ENCODE measurements at places on chromosomes 13 and 19. TPM values are rescaled to one million over a fixed set of nuclear protein-coding genes. Genes with fewer than 3 reads are reported as not detected.

GRCh38 chr13:89688918-89689317, 1658.6 kb upstream of the MIR17HG start:
- no peak for DNase-seq

GRCh38 chr19:33948651-33949335, 152.1 kb downstream of the KCTD15 start:
- no peak for DNase-seq

- DNase-seq: no peak
Observed at GRCh38 chr13:106596275-106596937, 28.5 kb upstream of the ARGLU1 start.

- no peak for DNase-seq
Observed at GRCh38 chr13:83297586-83298290, 584.5 kb downstream of the SLITRK1 start.

DNA sequence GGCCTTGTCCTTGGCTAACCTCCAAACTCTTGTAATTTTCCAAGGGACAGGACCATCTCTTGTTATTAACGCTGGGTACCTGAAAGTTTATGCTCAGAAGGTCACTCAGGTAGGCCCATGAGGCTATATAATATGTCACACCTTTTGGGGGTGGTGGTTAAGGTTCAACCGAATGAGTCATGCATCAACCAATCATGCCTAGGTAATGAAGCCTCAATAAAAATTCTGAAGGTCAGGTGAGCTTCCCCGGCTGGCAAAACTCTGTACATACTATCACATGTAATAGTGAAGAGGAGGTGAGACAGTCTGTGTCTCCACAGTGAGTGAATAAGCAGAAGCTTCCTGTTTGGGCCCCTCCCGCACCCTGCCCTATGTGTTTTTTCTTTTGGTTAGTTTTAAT, 424.9 kb downstream of the PCDH17 start:
- no peak for DNase-seq

DNA sequence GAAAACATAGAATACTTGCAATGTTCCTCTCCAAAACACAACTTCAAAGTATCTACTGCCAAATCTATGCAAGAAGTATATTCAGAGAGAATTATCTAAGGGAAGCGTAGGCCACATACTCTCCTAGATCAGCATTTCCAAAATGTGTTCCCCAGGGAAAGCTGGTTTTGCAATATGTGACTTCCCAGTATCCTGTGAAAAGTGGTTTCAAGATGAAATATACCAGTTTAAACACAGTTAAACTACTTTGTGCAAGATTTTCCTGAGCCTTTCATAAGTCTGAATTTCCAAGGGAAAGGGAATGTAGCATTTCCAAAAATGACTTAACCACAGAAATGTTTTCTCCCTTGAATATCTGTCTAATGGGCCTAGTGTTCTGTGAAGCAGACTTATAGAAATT, 7.6 kb downstream of the STARD13 start:
- no peak for DNase-seq

DNA sequence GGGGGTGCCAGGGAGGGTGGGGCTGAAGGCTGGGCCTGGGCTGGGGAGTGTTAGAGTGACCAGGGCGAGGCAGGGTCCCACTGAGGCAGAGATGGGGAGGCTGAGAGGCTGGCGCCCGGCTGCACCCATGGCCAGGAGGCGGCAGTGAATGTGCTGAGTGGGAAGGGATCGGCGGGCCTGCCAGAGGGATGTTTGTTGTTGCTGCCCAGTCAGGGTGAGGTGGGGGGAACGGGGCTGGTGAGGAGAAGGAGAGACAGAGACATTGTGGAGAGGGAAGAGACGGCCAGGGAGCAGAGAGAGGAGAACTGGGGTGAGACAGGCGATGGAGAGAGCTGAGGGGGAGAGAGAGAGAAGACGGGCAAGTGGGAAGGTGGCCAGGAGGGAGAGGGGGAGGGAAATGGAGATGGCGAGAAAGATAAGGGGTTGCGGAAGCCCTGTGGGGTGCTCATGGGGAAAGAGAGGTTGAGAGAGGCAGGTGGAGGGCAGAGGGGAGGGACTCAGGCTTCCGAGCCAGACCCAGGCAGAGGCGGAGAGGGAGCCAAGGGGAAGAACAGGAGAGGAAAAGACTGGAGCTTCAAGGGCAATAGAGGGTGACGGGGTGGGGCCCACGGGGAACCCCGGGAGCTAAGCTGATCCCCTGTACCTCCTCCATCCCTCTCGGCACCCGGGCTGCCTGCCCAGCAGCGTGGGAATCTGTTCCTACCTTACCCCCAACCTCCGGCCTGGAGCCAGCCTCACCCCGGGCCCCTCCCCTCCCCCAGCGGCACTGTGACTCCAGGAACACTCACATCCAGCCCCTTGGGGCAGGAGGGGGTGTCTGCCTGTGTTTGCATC, 690 bp upstream of the B3GNT8 start:
- peak; percentile 81 for DNase-seq

- DNase-seq: no peak
Observed at GRCh38 chr19:49801966-49802661, 11.0 kb downstream of the FUZ start.

GRCh38 chr19:29278716-29279115, 65.8 kb upstream of the UQCRFS1 start:
- DNase-seq: no peak

DNA sequence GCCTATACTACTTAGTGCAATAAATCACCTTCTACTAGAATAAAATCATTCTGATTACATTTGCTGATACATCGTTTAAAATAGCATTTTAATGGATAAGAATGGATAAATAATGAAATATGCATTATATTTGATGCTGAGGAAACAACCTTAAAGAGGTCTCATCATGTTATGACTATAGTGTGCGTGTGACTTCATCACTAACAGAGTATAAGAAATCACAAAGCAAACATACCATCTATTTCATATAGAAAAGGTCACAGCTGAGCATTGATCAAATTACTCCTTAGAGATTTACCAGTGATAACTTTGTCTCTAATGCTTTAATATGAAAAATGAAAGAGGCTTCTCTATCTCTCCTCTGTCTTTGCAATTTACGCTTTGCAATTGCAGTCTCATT, 1620.3 kb upstream of the SLC10A2 start:
- no peak for DNase-seq

DNA sequence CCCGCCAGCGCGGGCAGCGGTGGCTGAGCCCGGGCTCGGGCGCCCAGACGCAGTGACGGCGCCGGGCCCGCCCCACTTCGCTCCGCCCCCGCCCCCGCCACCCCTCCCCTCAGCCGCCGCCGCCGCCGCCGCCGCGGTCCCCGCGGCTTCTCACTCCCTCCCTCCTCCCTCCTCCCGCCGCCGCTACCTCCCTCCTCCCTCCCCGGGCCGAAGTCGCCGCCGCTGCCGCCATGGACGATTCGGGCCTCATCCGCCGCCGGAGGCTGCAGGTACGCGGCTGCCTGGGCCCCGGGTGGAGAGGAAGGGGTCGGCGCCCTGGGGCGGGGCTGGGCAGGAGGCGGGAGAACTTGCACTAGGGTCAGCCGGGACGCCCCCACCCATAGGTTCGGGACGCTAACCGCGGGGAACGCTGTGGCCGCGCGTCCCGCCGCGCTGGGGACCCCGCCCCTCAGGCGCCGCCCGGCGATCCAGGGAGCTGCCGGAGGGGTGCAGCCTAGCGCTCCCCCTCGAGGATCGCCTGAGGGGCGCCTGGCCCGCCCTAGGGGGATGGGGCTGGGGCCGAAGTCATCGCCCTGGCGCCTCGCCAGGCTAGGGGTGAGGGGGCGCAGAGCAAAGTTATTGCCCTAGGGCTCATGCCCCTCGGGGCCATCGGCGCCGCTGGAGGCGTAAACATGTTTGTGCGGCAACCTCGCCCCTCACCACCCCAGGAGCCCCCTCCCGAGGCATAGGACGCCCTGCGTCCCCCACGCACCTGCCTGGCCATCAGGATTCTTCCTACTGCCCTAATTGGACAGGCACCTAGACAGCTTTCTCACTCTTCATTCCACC, 427 bp downstream of the RTBDN start:
- DNase-seq: no peak

DNA sequence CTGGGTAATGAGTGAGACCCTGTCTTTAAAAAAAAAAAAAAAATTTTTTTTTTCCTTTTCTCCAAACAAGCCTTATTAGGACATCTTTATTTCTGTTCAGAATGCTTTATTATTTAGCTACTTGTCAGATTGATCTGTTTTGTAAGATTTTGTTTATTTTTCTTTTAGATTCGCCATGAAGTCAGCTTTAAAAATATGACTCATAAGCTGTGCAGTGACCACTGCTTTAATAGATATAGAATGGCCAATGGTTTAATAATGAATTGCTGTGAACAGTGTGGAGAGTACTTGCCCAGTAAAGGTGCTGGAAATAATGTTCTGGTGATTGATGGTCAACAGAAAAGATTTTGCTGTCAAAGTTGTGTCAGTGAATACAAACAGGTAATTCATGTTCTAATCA, 47.7 kb downstream of the ZMYM2 start:
- no peak for DNase-seq

GRCh38 chr19:49512970-49513745, 697 bp downstream of the FCGRT start:
- no peak for DNase-seq

GRCh38 chr19:38638461-38638860, 9.0 kb upstream of the ACTN4 start:
- no peak for DNase-seq

- DNase-seq: no peak
Observed at GRCh38 chr19:1156305-1156801, 17.7 kb downstream of the SBNO2 start.

GRCh38 chr13:108711386-108711785, 82.0 kb downstream of the MYO16 start:
- no peak for DNase-seq

DNA sequence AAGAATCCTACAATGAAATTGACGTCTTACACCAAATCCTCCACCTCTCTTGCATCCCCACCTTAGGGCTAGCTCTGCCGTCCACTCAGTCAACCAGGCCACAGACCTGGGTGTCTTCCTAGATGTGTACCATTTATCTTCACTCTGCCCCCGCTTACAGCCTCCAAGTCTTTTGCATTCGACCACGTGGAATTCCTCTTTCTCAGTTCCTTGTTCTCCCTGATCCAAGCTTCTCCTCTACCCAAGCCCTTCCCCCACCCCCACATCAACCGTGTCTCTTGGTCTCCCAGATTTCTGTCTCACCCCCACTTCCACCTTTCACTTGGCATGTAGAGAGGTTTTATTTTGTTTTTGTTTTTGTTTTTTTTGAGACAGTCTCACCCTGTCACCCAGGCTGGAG, 1.2 kb upstream of the DMWD start:
- DNase-seq: no peak

Gene THOP1
- 25.4 TPM for total RNA-seq

Gene VSTM2B
- total RNA-seq: not detected

Gene CYP2F1
- not detected for total RNA-seq

Gene ELSPBP1
- not detected for total RNA-seq

Gene TMEM145
- not detected for total RNA-seq

Gene HIF3A
- total RNA-seq: not detected

Gene FAM83E
- 4.3 TPM for total RNA-seq

Gene CBY2
- total RNA-seq: 0.61 TPM

Gene TNFSF9
- total RNA-seq: 0.64 TPM

Gene SULT2A1
- total RNA-seq: not detected

Gene PRDX2
- total RNA-seq: 120 TPM

Gene BCAM
- not detected for total RNA-seq

Gene FFAR3
- not detected for total RNA-seq

Gene SPRY2
- total RNA-seq: 0.42 TPM

Gene ZNF121
- total RNA-seq: 53.0 TPM
